K562 (cell line): ENCODE measurements at places on chromosomes 13 and 19. TPM values are rescaled to one million over a fixed set of nuclear protein-coding genes. Genes with fewer than 3 reads are reported as not detected.

The RFPL4A gene
- 0.16 TPM in 1 of 2 replicates, not detected in the other for total RNA-seq

- no peaks in the 10 kb centered on the region for H3K36me3 ChIP-seq
- no peaks in the 10 kb centered on the region for H3K4me1 ChIP-seq
- H3K27ac ChIP-seq: no peak overlapping the region
- no peaks in the 10 kb centered on the region for H3K27me3 ChIP-seq
Observed at GRCh38 chr13:61592489-61592888, 176.8 kb upstream of the PCDH20 start.

The LRRC63 gene
- 0.16 and 0.18 TPM in 2 replicates for total RNA-seq

DNA sequence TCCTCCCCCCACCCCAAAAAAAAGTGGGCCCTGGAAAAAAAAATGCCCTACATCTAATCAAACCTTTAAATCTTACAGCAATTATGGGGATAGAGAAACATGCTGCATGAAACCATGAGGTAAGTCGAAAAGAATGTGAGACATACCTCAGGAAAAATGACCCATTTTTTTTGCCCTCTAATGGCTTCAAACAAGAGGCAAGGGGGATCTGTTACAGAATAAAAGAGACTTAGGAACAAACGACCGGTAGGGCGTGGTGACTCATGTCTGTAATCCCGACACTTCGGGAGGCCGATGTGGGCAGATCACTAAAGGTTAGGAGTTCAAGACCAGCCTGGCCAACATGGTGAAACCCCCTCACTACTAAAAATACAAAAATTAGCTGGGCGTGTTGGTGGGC is 8.4 kb downstream of the RGL3 start:
- H3K4me3 ChIP-seq: no peak overlapping the region
- no peaks in the 10 kb centered on the region for H3K4me1 ChIP-seq
- H3K27ac ChIP-seq: no peak overlapping the region
- H3K36me3 ChIP-seq: no peaks in the 10 kb centered on the region

The KLF16 gene
- total RNA-seq: 59.1 and 60.4 TPM in 2 replicates

GRCh38 chr13:58480061-58480460 is 848.5 kb downstream of the PCDH17 start:
- DNase-seq: no peak
- no peak overlapping the region for H3K27ac ChIP-seq
- no peak overlapping the region for H3K4me3 ChIP-seq
- H3K36me3 ChIP-seq: no peaks in the 10 kb centered on the region
- no peaks in the 10 kb centered on the region for H3K27me3 ChIP-seq

The RFXAP gene
- total RNA-seq: 7.0 and 9.7 TPM in 2 replicates

DNA sequence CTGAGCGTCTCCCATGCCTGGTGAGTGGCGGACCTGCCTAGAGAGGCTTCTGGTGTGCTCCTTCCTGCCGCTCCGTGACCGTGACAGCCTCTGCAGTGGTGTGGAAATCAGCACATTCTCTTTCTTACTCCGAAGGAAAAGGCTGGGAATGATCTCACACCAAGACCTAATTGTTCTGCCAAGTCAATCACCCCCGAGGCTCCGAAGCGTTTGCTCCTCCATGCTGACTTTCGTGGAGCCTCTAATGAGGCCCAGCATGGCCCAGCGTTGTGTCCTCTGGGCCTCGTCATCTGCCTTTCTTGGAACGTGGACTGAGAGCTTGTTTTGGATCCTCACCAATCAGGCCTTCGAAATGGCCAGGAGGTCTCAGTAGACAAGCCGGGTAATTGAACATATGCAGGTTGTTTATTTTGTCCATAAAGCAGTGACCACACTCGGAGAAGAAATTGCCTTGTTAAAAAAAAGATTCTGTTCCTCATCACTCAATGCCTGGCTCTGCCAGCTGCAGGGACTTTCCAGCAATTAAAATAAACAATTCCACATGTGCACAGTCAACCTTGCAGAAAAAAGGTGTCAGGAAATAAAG is 107.1 kb downstream of the UBL3 start:
- no peaks in the 10 kb centered on the region for H3K36me3 ChIP-seq
- no peak overlapping the region for H3K27ac ChIP-seq
- peaks cover 2% of the 10 kb centered on the region; the same call in 1 of the 3 replicates for H3K27me3 ChIP-seq

The OVOL3 gene
- total RNA-seq: not detected in 2 replicates

GRCh38 chr13:34657716-34658115 is 284.4 kb upstream of the NBEA start:
- H3K4me1 ChIP-seq: no peaks in the 10 kb centered on the region
- no peaks in the 10 kb centered on the region for H3K36me3 ChIP-seq
- no peaks in the 10 kb centered on the region for H3K27me3 ChIP-seq
- no peak overlapping the region for H3K4me3 ChIP-seq
- no peak for DNase-seq

The TARM1 gene
- total RNA-seq: not detected in 2 replicates
